ENCODE measurements at places on chromosomes 7 and 10.

GRCh38 chr7:3094701-3095445 lies 51.2 kb upstream of the CARD11 start:
- peak; percentile 62 for DNase-seq

GRCh38 chr7:151391358-151391730 lies 18.5 kb downstream of the WDR86 start:
- no peak for DNase-seq

DNA sequence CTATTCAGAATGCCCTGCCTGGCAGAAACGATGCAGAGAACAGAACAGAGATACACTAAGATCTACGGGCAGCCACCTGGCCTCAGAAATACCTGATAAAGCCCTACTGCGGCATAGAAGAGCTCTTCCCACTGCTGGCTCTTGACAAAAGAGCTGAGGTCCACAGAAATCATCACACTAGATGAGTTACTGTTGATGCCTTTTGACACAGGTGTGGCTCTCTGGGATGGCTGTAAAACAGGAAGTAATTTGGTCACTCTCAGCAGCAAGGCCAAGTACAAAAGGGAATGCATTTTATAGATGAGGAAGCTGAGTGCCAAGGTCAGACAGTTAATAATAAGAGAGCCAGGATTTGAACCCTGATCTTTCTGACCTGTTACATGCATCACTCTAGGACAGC lies 35.0 kb upstream of the ACSL5 start:
- no peak for DNase-seq

GRCh38 chr10:8325024-8325980 lies 270.8 kb downstream of the GATA3 start:
- no peak for DNase-seq

- DNase-seq = no peak
Measured at GRCh38 chr7:142356166-142356565, 98.3 kb upstream of the PRSS58 start.

DNA sequence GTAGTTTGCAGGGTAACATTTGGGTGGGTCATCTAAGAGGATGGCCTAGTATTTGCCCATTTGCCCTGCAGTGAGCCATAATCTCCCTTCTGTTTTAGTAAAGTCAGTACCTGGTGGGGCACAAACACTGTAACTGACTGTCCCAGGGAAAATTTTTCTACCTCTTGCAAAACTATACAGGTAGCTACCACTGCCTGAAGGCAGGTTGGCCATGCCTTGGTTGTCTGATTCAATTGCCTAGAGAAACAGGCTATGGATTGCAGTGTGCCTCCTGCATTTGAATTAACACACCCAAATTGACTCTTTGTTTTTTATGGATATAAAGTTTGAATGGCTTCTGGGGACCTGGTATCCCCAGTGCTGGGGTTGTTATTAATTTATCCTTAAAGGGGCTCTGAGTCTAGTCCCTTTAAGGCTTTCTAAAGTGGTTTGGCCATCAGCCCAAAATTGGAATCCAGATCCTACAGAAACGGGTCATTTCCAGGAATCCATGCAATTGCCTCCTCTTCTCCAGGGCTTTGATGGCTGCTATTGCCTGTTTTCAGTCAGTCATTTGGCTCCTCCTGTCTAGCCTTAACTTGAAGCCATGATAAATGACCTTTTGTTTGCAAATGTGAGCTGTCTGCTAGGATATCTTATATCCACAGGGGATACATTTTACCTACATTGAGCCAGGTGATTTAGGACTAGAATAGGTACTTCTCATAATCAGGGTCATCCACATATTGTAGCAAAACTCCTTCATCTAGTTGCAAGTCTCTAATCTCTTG lies 89.1 kb downstream of the STRA8 start:
- DNase-seq = no peak

DNA sequence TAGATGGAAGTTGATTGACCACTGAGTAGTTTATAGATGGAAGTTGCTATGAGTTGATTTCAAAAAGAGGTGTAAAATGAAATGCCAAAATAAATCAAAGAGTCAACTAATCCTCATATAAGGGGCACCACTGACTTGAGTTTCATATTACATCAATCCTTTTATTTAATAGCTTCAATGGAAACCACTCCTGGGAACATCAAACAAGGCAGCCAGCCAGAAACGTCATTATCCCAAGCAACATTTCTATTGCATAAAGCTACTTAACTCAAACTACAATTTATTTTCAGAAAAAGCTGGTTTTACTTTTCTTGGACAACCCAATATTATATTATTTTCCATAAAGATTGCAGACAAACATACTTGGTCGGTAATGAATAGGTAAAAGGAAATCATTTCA lies 162.1 kb downstream of the TSPAN12 start:
- DNase-seq = no peak

- DNase-seq = no peak
Measured at GRCh38 chr7:6323967-6324701, 51.7 kb upstream of the CYTH3 start.

DNA sequence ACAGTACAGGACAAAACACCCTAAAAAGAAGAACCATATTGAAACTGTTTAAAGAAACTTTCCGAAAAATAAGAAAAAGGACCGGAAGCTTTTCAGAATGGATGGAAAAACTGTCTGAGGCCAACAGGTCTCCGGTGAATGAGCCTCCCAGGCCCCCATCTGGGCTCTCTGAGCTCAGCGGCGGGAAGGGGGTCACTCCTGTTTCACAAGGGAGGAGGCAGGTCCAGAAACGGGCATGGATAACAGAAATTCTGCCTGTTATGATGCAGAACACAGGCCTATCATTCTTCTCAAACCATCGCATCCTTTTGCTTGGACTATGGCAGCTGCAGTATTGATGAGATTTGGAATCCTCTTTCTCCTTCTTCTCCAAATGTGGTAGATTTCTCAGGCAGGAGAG lies 58.9 kb upstream of the SHH start:
- DNase-seq = no peak

DNA sequence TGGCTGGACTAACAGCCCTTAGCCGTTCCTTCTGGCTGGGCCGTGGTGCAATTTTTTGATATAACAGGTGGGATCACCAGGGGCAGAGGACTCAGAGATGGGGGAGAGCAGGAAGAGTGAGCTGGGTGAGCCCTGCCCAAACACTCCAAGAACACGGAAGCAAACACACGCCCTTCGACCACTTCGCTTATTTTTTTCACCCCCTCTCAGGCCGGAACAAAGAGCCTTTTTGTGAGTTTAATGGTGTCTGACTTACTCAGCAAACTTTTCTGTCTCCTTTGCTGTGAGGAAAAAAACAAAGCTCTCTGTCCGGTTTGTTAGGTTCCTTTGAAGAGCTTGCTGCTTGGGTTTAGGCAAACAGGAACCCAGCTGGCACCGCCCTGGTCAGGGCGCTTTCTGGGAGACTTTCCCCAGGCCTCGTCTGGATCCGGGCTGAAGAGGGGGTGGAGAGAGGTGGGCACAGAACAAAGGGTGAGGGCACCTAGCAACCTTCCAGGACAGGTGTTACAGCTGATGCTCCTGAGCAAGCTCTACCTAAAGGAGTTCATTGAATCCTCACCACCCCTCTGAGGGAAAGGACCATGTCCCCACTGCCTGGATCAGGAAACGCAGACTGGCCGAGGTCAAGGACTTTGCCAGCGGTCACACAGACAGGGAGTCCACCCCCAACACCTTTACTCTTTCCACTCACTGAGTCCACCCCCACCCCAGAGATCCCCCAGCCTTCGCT lies 23.3 kb downstream of the CALML3 start:
- no peak for DNase-seq

GRCh38 chr7:98168181-98168903 lies 42.9 kb upstream of the BHLHA15 start:
- peak; percentile 72 for DNase-seq

- DNase-seq = no peak
Measured at GRCh38 chr10:7243139-7243538, 167.7 kb downstream of the SFMBT2 start.

GRCh38 chr10:131323880-131324279 lies 12.4 kb upstream of the TCERG1L start:
- DNase-seq = no peak

GRCh38 chr10:126551202-126551601 lies 119.3 kb downstream of the C10orf90 start:
- DNase-seq = no peak

DNA sequence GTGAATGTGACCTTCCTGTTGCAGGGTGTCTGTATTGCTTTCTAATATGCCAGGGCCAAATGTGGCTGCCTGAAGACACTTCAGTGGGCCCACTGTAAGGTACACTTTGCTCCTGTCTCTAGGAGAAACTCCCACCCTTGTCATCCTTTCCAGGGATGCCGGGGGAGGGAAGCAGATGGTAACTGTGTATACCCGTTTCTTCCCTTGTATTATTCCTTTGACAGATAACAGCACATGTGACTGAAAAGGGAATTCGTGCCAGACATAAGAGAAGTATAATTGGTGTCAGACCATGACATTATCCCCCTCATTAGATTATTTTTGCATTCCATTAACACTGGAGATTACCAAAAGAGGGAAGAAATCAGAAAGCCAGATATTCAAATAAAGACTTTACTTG lies 317.7 kb downstream of the CAMK1D start:
- no peak for DNase-seq

- no peak for DNase-seq
Measured at GRCh38 chr10:122459561-122460273, 1.6 kb upstream of the HTRA1 start.

DNA sequence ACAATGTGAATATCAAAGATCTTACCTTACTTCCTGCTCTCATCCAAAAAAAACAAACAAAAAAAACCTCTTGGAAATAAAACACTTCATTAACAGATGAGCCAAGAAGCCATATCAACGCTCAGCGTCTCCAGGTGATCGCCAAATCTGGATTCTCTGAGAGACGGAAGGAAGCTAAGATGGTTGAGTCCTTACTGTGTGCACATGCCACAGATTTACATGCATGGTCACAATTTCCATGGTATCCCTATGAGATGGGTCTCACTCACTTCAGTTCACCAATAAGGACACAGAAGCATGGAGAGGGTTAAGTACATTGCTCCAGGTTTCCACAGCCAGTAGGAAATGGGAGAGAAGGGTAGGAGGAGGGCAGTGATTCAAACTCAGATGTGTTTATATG lies 1.0 kb downstream of the AOAH start:
- DNase-seq = no peak

DNA sequence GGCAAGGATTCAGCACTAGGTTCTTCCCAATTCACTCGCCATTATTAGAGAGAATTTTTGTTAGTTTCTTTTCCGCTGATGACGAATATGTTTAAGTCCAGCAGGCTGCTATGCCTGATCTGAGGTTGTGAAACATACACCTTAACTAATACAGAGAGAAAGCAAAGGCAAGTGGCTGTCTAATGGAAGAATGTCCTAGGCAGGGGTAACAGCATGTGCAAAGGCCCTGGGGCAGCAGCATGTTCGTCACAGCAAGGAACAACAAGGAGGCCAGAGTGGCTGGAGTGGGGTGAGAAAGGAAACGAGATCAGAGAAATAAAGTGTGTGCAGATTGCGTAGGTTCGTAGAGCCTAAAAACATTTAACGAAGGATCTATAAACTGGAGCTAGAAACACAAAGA lies 35.4 kb upstream of the CCDC7 start:
- DNase-seq = no peak

- DNase-seq = peak; percentile 94
Measured at GRCh38 chr7:27095897-27096767, at the start of gene HOXA1. Gene HOXA1 (minus strand): TSS chr7:27096000. CDS start chr7:27095912, 88 bp downstream.

- DNase-seq = no peak
Measured at GRCh38 chr10:95315509-95315908, 24.7 kb upstream of the PDLIM1 start.

DNA sequence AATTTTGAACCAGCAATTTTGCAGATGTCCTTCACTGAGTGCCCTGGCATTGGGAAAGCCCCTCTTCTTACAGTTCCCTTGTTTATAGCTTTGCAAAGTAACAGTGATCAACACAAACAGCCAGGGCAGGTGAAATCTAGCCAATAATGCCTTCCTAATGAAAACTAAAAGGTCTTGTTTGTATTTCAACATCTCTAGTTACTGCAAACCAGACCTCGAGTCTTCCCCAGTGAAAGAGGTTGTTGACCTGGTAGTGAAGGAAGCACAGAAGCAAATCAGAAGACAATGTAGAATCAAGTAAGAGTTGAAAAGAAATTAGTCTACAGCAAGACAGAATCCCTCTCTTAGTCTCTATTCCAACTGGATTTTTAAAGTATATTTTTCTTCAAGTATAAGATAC lies 231.2 kb downstream of the SNX13 start:
- DNase-seq = no peak

GRCh38 chr7:151735186-151735850 lies 141.6 kb downstream of the PRKAG2 start:
- no peak for DNase-seq

- no peak for DNase-seq
Measured at GRCh38 chr10:22740180-22740579, 25.8 kb upstream of the PIP4K2A start.

GRCh38 chr7:33050535-33051318 lies 11.8 kb downstream of the NT5C3A start:
- peak; percentile 53 for DNase-seq

GRCh38 chr10:82319074-82319473 lies 444.1 kb downstream of the NRG3 start:
- no peak for DNase-seq

DNA sequence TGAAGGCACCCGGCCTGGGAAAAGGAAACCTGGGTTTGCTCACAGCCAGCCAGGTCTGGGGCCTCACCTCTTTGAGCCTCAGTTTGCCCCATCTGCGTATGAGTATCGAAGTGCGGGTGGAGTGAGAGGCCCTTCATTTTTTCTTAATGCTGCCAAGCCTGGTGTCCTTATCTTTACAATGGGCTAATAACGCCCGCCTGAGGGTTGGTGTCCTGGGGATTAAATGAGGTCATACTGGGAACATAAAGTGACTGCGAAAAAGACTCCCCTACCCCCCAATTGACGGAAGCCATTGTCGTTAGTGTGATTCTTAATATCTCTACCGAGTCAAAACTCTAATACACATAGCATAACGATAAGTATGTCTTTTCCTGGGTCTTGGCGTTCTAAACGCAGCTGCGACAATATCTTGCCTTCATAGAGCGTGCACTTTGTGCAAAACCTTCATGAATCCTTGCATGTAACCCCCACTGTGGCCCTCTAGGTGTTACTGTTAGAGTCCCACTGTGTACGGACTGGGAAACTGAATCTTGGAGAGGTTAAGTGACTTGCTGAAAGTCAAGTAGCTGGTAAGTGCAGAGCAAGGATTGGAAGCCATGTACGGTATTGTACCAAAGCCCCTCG lies 11.4 kb upstream of the GRB10 start:
- no peak for DNase-seq

DNA sequence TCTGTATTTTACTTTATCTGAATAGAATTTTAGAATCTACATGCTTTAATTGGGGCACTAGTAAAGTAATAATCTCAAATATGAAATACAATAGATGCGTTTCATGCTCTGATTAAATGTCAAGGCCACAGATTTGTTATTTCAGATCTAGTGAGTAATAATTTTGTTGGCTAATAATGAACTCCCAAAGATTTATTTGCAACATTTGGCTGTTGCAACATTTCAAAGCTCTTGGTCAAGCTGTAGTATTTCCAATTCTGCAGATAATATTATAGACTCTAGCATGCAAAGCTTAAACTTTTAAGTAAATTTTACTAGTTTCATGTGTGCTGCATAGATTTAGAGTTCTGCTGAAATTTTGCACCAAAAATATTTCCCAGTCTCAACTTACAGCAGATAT lies 16.7 kb downstream of the LRRN3 start:
- DNase-seq = no peak

GRCh38 chr10:120931999-120932398 lies 80.8 kb downstream of the WDR11 start:
- no peak for DNase-seq
